ENCODE measurements at places on chromosomes 1 and 21. TPM values are rescaled to one million over a fixed set of nuclear protein-coding genes. Genes with fewer than 3 reads are reported as not detected.
A peak's percentile ranks its signal among the peaks of the same experiment; 100 is the strongest.

GRCh38 chr1:165877940-165878556, 50.6 kb downstream of the UCK2 start:
- no peak for DNase-seq

MCM3AP gene
- polyA plus RNA-seq: 37.2 TPM

GRCh38 chr1:1889090-1889750, 1.7 kb downstream of the GNB1 start:
- DNase-seq: no peak

S100A4 gene
- 85.4 TPM for polyA plus RNA-seq

ESPN gene
- polyA plus RNA-seq: 13.4 TPM

DNA sequence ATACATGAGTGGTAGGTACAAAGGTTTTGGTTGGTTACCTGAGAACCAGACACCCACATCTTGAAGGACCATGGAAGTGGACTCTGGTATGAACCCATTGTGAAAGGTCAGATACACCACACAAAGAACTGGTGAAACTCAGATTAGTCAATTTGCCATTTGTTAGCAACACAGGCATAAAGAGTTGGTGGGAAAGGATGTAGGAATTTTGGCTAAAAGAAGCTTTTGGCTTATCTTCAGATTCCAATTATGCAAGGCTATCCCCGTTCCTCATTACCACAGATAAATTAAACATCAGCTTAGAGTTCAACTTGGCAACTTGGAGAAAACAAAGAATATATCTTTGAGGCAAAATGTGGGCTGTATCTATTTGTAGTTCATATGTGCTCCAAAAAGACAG, 87.0 kb upstream of the IRF2BP2 start:
- DNase-seq: no peak

- no peak for DNase-seq
Observed at GRCh38 chr1:159775716-159776115, 5.0 kb upstream of the DUSP23 start.

GRCh38 chr1:93004566-93005251, 43.4 kb upstream of the DIPK1A start:
- DNase-seq: peak; percentile 13

- DNase-seq: no peak
Observed at GRCh38 chr21:42505090-42505726, 8.4 kb upstream of the SLC37A1 start.

GRCh38 chr1:39170731-39171667, 33.5 kb upstream of the MACF1 start:
- no peak for DNase-seq

LCE1D gene
- polyA plus RNA-seq: not detected

DHCR24 gene
- 370 TPM for polyA plus RNA-seq

DNA sequence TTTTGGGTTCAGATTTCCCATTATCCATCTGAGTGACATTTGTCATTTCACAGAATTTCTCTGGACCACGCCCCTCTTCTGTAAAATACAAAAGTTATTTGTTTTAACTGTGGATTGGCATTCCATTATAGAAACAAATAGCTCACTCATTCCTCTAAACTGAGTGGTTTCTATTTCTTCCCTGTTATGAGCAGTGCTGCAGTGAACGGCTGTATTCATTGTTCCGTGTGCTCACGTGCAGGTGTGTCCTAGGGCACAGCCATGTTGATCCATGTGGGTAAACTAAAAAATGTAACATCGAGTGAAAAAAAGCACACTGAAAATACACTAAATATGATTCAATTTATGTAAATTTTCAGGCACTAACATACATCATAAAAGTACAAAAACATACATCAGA, 27.0 kb upstream of the IL12RB2 start:
- no peak for DNase-seq

ZBTB7B gene
- 38.3 TPM for polyA plus RNA-seq

GRCh38 chr1:54652168-54652567, 10.6 kb downstream of the MROH7 start:
- DNase-seq: no peak

DNA sequence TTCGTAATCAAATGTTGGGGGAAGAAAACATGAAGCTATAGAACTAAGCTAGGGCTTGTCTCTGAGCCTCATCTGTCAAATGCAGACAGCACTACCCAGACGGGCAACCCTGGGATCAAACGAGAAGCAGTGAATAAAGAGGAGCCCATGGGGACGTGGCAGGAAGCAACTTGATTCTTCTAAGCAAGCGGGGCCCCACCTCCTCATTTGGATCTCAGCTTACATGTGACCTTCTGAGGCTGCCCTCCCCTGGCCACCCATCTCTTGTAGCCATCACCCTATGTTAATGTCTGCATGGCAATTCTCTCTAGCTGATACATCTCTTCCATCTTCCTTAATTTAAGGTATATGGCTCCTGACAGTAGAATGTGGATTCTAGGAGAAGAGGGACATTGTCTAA, 171.3 kb downstream of the IGSF21 start:
- DNase-seq: no peak

DNA sequence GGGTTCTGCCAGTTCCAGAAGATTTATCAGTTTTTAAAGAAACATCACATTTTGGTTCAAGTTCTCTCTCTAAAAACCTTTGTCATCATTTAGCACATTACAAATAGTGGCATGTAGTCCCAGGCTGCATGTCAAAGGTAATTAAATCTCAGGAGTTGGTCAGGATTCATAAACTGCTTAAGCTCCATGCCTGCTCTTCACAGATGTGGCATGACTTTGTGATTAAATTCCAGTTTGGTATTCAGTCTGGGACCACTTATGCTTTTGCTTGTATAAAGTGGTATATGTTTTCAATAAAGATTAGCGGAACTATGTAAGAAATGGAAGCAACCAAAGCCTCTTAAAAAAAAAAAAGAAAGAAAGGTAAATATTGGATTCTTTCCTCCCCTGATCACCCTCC, 408.0 kb downstream of the DISC1 start:
- no peak for DNase-seq

DNA sequence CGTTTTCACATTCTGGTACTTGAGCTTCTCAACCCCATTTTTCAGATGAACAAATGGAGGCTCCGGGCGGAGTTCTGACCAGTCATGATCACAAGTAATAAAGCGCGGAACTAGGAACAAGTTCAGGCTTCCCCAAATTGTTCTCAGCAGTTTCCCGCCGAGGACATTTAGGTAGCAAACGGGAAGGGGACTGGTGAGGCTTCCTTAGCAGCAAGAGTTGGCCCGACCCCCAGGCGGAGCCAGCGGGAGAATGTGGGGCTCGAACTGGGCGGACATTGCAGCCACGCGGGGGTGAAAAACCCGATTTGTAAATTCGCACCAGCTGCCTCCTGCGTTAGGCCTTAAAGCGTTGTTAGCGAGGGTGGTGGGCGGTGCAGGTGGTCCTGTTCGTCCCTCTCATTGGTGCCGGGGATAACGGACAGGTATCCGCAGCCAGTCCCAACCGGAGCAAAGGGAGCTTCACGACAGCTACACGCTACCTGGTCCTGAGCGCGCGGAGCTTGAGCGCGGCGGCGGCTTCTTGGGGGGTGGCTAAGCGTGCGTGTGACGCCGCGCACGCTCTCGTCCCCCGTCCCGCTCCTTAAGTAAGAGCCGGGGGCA, 15.3 kb downstream of the SEMA6C start:
- peak; percentile 91 for DNase-seq

DNA sequence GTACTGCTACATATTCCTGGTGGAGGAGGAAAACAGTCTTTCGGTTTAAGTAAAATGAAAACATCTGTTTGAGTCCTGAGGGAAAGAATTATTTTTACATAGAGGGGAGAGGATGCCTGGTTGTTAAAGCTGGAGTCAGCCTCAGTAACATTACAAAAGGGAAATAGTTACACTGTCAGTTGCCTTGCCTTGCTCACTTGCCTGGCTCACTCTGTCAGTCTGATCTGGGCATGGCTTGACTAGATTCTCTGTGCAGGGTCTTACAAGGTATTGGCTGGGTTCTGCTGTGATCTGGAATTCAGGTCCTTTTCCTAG, 8.4 kb upstream of the UBE2U start:
- DNase-seq: no peak

All from H1 (cell line).